Heart right ventricle (tissue), 16 donors: ENCODE measurements at places on chromosomes 2 and 18. TPM values are rescaled to one million over a fixed set of nuclear protein-coding genes. Genes with fewer than 3 reads are reported as not detected.

Gene ARHGAP25
- polyA plus RNA-seq = 2.6 TPM

GRCh38 chr2:42881732-42882131, 89.3 kb upstream of the HAAO start:
- DNase-seq = no peak

- DNase-seq = no peak
Observed at GRCh38 chr2:68018727-68019126, 44.1 kb downstream of the C1D start.

- peak; percentile 41 for DNase-seq
Observed at GRCh38 chr2:43426305-43427031, 169.4 kb downstream of the THADA start.

Gene KHK
- 2.2 TPM for polyA plus RNA-seq

Gene CDCA7
- polyA plus RNA-seq = 1.8 TPM

DNA sequence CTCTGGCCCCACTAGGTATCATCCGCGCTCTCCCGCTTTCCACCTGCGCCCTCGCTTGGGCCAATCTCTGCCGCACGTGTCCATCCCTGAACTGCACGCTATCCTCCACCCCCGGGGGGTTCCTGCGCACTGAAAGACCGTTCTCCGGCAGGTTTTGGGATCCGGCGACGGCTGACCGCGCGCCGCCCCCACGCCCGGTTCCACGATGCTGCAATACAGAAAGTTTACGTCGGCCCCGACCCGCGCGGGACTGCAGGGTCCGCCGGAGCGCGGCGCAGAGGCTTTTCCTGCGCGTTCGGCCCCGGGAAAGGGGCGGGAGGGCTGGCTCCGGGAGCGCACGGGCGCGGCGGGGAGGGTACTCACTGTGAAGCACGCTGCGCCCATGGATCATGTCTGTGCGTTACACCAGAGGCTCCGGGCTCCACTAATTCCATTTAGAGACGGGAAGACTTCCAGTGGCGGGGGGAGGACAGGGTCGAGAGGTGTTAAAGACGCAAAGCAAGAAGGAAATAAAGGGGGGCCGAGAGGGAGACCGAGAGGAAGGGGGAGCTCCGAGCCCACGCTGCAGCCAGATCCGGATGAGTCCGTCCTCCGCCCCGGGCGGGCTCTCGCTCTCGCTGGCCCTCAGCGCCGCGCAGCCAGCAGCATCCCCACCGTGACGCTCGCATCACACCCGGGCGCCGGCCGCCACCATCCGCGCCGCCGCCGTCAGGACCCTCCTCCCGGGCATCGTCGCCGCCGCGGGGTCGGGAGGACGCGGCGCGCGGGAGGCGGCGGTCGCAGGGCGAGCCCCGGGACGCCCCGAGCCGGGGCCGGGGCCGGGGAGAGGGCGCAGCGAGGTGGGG, 664 bp downstream of the NETO1 start:
- DNase-seq = no peak

GRCh38 chr18:69763002-69763401, 184.7 kb downstream of the CD226 start:
- no peak for DNase-seq

DNA sequence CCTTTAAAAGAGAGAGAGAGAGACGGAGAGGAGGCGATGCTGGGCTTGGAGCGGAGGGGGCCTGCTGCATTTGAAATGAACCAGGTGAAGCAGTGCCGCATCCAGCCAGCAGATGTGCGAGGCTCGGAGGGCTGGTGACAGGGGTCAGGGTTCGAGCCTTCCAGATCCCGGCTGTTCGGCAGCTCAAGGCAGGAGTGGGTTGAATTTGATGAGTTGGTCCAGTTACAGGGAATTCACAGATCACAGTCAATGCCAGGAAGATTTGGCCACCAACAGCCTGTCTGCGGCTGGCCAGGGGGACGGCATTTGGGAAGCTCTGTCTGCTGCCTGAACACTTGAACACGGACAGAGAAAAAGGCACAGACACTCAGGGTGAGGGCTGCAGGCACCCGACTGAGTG, 48.6 kb downstream of the PTGR3 start:
- DNase-seq = no peak

Gene RUFY4
- not detected for polyA plus RNA-seq

DNA sequence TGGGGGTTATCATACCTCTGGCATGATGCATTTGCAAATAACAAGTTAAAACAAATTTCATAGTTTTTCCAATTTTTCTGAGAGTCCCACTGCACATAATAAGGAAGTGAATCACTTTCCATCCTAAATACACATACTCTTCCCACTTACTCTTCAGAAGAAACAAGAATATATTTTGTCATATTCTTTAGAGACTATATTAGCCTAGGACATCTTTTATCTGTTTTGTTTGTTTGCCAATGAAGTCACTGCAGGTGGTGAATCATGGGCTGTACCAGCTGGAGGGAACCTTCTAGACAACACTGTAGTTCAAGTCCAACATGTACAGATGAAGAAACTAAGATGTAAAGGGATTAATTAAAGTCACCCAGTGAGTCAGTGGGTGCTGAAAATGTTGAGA, 116.8 kb downstream of the XIRP2 start:
- no peak for DNase-seq

- DNase-seq = no peak
Observed at GRCh38 chr2:67182884-67183283, 214.2 kb upstream of the ETAA1 start.

DNA sequence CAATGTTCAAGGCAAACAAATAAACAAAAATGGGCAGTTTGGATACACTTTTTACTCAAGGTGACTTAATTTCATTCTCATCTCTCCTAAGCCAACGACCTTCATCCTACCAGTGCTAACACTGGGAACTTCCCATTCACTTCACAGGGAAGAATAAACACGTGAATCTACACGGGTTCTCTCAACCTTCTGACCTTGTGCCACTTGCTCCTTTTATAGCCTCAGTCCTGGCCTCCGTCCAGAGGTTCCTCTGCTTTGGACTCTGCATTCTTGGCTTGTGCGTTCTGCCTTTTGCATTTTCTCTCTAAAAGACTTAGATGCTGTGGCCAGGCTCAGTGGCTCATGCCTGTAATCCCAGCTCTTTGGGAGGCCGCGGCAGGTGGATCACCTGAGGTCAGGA, 13.8 kb downstream of the ZNF2 start:
- peak; percentile 55 for DNase-seq

DNA sequence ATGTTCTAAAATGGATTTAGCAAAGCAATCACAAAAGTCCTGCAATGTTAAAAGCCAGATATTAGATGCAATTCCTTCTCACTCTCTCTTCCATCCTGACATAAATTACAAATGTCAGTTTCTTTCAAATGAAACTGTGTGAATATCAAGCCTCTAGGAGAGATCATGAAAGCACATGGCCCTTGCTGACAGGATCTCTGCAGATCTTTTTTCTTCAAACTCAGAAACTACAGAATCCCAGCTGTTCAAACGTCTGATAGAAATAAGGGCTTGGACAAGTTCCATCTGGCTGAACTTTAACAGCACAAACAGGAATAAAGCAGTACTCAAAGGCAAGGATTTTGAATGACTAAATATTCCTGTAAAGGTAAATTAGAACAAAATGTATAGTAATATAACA, 47.6 kb downstream of the PDE1A start:
- no peak for DNase-seq

Gene HRH4
- polyA plus RNA-seq = under 0.01 TPM

DNA sequence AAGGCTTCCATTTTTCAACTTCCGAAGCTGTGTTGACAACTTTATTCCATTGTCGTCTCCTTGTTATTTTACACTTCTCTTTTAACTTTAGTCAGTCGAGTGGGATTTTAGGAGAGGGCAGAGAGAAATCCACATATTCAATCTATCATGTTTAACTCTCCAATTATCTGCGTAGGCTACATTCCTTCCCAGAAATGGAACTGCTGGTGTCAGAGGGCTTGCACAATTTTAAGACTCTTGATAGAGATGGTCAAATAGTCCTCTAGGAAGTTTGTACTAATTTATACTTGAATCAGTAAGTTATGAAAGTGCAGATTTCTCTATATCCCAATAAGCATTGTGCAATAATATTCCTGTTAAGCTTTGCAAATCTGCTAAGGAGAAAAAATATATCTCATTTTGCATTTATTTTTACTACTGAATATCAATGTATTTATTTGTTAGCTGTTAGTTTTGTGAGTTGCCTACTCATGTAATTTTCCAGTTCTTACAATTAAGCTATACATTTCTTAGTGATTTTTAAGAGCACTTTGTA, 95.6 kb downstream of the CYP26B1 start:
- DNase-seq = no peak

Gene LONRF2
- 1.8 TPM for polyA plus RNA-seq

Gene SP5
- polyA plus RNA-seq = not detected

DNA sequence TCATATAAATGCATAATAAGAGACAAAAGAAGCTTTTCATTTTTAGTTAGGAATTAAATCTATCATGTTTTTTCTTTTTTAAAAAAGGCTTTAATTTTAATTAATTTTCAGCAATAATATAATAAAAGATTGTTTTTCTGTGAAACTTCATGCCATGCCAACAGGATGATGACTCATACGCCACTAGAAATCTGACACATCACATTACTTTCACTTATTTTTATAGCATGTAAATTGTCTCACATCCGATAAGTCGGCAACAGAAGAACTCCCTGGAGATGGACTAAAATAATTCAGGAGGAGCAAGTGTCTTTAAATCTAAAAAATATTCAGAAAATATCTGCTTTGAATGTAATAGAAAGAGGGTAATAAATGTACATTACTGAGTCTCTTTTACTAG, 1024.2 kb upstream of the ACVR2A start:
- DNase-seq = no peak

DNA sequence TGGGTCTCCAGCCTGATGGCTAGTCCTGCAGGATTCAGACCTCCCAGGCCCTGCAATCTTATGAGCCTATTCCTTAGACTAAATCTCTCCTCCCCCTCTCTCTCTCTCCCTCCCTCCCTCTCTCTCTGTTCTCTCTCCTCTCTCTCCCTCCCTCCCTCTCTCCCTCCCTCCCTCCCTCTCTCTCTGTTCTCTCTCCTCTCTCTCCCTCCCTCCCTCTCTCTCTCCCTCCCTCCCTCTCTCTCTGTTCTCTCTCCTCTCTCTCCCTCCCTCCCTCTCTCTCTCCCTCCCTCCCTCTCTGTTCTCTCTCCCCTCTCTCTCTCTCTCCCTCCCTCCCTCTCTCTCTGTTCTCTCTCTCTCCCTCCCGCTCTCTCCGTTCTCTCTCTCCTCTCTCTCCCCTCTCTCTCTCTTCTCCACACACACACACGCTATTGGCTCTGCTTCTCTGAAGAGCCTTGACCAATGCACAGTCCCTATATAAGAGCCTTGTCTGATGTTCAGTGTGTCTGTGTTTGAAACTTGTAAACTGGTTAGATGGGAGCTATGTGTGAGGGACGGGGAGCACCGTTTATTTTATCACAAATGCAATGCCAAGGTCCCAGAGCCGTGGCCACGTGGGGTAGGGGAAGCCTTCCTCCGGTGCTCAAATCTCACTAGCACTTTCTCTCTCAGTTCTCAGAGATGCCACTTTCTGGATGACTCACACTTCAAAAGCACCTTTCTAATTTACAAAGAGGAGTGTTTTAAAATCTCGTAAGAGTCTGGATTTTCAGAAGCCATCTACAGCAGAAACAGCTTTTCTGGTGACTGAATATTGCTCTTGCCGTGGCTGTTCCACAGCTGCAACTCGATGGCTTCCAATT, 9.4 kb upstream of the PRLH start:
- DNase-seq = no peak

- no peak for DNase-seq
Observed at GRCh38 chr2:121400201-121400600, 115.2 kb upstream of the TFCP2L1 start.

DNA sequence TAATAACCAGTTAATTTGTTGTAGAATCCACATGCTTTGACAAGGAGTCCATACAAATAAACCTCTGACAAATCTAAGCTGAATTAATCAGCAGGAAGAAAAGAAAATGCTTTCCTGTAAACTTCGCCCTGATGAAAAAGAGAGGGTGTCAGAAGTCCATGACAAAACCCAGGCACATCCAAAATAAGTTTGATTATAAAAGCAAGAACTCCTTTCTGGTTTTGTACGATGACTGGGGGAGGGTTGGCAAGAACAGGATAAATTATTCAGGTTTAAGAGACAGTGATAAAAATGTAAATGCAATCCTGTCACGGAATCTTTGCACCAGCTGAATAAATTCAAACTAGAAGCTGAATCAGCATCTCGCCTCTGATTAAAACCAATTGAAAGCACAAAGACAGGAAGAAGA, 469.2 kb upstream of the TNP1 start:
- DNase-seq = no peak

Gene PTPRM
- 118 TPM for polyA plus RNA-seq

Gene DSG4
- polyA plus RNA-seq = not detected

DNA sequence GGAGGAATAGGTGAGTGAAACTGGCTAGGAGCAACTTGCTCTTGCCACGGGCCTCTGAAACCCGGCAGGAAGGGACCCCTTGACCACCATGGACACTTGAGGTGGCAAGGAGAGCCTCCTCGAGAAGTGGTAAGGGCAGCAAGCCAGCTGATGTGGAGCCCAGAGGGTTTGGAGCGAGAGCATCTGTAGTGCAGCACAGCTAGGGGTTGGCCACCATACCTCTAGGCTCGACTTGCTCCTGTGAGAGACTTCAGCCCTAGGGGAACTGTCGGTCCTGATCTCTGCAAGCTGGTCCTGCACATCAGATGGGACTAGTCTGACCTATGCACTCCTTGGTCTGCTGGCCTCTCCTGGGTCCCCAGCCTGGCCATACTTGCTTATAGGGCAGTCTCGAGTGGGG, 158.4 kb downstream of the CCDC178 start:
- DNase-seq = no peak

DNA sequence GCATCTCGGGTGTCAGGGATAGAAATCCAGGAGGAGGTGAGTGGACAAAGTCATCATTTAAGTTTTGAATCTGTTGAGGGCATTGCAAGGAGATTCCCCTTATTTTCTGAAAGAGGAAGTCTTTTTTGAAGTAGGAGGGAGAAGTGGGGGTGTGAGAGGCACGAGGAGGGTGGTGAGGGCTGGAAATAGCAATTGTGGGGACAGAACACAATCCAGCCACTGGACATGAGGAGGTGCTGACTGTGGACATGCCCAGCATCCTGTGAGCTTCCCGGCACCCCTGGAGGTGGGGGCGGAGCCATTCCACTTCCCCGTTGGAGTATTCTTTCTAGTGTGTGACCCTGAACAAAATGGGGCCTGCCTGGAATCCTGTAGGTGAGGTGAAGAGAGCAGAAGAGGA, 310.7 kb upstream of the EPAS1 start:
- DNase-seq = no peak

Gene LBX2
- 0.44 TPM for polyA plus RNA-seq

- no peak for DNase-seq
Observed at GRCh38 chr18:58513615-58514335, 115.1 kb downstream of the ALPK2 start.

DNA sequence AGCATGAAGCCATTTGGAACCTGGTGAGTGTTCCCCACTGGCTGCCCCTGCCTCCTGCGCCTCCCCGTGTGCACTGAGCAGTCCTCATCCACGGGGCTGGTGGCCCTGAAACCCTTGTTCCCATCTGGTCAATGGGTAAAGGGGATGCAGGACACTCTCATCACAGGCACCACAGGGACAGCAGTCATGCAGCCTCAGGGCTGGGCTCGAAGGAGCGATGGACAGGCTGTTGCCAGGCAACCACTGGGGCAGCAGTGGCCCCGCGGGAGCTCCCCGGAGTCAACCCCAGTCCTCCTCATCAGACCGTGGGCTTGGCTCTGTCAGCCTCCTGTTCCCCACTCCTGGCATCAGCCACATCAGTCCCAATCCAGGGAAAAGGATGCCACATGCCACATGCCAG, 509.5 kb downstream of the EIPR1 start:
- no peak for DNase-seq

GRCh38 chr2:10286216-10287037, 16.3 kb upstream of the HPCAL1 start:
- no peak for DNase-seq

- no peak for DNase-seq
Observed at GRCh38 chr18:77366067-77366719, 116.5 kb downstream of the GALR1 start.

Gene FEV
- polyA plus RNA-seq = not detected

- DNase-seq = no peak
Observed at GRCh38 chr2:83191316-83191715, 1267.8 kb downstream of the SUCLG1 start.
